ENCODE measurements at places on chromosomes 1 and 21. TPM values are rescaled to one million over a fixed set of nuclear protein-coding genes. Genes with fewer than 3 reads are reported as not detected.

DNA sequence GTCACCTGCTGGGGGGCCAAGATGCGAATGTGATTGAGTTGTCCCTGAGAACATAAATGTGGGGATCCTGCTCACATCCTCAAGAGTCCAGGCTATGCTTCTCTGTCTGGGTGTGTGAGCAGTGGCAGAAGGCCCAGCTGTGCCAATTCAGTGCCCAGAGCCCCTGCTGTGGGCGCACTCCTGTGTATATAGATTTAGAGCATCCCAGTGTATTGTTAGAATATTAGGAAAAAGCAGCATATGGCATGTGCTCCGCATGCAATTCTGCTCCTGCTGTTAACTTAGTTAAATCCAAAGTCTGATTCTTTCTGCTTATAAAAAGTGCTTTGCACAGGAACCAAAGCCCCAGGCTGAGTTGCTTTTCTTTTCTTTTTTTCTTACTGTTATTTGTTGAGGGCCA, 37.8 kb downstream of the FAM78B start:
- DNase-seq, result no peak

AK5 gene
- 34.2 TPM for polyA plus RNA-seq

SPOCD1 gene
- polyA plus RNA-seq, result 78.8 TPM

- no peak for DNase-seq
These were observed 137.8 kb downstream of the PEX14 start for GRCh38 chr1:10612436-10613160.

OR2M2 gene
- not detected for polyA plus RNA-seq

MAB21L3 gene
- polyA plus RNA-seq, result not detected

- DNase-seq, result no peak
These were observed 15.9 kb downstream of the ST7L start for GRCh38 chr1:112603012-112603411.

CFHR5 gene
- polyA plus RNA-seq, result not detected

- DNase-seq, result no peak
These were observed 2.9 kb upstream of the SYDE2 start for GRCh38 chr1:85203573-85204171.

DNA sequence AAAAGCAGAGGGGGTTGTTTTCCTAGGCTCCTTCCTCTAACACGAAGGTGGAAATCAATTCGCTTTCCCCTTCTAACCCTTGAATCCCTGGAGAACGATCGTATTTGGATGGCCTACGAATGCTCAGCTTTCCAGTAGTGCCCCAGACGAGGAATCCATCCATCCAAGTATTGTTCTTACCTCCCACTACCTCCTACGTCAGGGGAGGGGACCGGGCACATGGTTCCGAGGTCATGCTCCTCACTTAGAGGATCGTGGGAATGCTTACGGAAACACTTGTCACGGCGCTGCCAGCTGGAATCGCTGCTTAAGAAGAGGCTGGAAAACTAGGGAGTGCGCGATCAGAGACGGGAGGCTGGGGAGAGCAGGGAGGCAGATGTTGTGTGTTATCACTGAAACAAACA, 47.4 kb downstream of the CAPZB start:
- no peak for DNase-seq

- DNase-seq, result no peak
These were observed 17.5 kb downstream of the RSPH1 start for GRCh38 chr21:42478504-42478903.

DNA sequence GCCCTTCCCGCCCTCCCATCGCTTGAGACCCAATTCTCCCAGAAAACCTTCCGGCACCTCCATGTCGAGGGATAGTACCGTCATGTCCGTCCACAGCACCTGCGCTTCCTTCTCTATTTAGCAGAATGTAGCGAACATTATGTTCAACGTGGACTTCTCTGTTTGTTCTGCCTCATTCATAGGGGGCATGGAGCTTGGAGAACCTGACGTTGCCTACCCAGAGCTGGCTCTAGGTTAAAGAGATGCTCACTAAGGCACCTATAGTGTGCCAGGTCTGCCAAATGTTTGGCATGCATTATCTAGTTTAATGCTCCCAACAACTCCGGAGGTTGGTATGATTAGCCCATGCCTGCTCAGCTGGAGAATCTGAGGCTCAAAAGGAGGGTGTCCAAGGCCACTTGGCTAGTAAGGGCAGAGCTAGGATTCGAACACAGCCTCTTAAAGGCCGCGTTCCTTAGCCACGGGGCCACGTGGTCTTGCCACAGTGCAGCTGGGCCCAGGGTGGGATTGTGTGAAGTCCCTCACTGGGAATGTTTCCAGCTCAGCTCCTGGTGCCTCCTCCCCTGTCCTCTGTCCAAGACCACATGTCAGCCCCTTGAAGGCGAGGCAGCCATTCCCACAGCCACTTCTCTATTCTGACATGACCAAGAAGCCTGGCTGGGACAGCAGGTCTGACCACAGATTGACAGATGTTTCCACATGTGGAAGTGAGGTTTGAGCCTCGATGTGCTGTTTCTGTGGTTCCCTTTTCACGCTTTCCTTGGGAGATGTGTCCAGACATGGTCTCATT, 57.8 kb downstream of the RUNX3 start:
- DNase-seq, result no peak

CR1 gene
- not detected for polyA plus RNA-seq

DNA sequence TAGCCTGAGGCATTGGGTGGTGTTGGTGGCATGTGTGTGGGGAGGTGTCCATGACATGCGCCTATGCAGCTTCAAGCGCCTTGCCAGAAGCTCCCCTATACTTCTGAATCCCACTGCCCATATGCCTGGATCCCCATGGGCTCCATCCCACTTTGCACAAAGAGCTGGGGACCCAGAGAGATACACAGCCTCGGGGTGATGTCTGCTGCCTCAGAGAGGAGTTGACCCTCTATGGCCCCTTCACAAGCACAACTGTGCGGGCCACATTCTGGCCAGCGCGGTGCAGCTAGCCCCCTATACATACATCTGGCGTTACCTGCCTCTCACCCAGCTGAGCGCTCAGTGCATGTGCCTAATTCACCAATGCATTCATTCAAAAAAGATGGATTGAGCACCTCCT, 9.6 kb upstream of the PTPRF start:
- no peak for DNase-seq

- no peak for DNase-seq
These were observed 80.1 kb upstream of the IVNS1ABP start for GRCh38 chr1:185397183-185397582.

DNA sequence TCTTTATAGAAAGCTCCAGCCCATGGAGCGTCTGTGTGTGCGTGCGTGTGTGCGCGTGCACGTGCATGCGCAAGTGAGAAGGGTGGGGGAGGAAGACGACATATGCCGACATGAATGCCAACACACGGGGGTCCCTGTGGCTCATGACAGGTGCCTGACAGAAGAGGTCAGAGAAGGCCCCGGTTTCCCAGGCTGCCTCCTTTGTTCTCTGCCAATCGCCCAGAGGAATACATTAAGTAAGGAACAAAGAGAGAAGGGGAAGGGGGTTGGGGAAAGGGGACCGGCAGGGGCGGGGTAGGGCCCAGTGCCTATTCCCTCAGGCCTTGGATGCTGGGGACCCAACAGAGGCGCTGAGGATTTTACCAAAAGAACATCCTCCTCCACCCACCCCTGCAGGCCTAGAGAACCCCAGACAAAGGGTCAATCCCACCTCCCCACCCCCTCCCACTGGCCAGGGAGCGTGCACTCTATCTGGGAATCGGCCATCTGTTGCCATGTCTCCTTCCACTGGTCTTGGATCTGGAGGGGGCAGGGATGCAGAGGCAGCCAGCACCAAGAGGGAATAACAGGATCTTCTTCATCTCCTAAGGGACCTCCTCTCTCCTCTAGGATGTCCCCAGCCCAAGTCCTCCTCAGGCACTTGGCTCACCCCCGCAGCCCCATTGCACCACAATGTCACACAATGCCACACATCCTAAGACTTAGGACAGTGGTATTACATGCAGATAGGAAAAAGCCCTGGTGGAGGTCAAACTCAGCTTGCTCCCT, 39.4 kb downstream of the PIK3C2B start:
- no peak for DNase-seq

GPR61 gene
- polyA plus RNA-seq, result not detected

VSIG8 gene
- not detected for polyA plus RNA-seq

- no peak for DNase-seq
These were observed 124.5 kb downstream of the ZNF648 start for GRCh38 chr1:181936768-181937581.

DNA sequence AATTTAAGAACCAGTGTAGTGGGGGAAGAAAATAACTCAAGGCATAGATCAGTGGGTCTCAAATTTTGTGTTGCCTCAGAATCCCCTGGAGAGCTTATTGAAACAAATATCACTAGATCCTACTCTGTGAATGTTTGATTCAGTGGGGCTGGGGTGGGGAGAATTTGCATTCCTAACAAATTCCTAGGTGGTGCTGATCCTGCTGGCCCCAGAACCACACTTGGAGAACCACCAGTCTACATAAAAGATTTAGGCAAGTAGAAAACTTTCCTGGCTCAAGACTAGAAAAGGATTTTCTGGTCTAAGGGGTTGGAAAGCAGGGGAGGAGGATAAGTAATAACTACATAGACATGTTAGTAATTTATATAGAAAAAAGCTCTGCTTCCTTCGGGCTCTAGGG, 34.1 kb upstream of the C1orf21 start:
- no peak for DNase-seq
